ENCODE measurements at places on chromosomes 16 and 17. TPM values are rescaled to one million over a fixed set of nuclear protein-coding genes. Genes with fewer than 3 reads are reported as not detected.

ZNHIT3 gene
- 85.9 TPM for total RNA-seq

PGS1 gene
- 22.8 TPM for total RNA-seq

TP53TG3C gene
- total RNA-seq = 0.79 TPM

KRTAP4-1 gene
- 0.22 TPM for total RNA-seq

VAT1 gene
- 231 TPM for total RNA-seq

GEMIN4 gene
- 55.5 TPM for total RNA-seq

Data from A549 treated with GW870086 at 1 μM for 4 hours (cell line).